Aorta (tissue), 5 donors: ENCODE measurements at places on chromosomes 1 and 21. TPM values are rescaled to one million over a fixed set of nuclear protein-coding genes. Genes with fewer than 3 reads are reported as not detected.

Gene THEM5
- not detected for polyA plus RNA-seq

Gene BCAN
- not detected for polyA plus RNA-seq

DNA sequence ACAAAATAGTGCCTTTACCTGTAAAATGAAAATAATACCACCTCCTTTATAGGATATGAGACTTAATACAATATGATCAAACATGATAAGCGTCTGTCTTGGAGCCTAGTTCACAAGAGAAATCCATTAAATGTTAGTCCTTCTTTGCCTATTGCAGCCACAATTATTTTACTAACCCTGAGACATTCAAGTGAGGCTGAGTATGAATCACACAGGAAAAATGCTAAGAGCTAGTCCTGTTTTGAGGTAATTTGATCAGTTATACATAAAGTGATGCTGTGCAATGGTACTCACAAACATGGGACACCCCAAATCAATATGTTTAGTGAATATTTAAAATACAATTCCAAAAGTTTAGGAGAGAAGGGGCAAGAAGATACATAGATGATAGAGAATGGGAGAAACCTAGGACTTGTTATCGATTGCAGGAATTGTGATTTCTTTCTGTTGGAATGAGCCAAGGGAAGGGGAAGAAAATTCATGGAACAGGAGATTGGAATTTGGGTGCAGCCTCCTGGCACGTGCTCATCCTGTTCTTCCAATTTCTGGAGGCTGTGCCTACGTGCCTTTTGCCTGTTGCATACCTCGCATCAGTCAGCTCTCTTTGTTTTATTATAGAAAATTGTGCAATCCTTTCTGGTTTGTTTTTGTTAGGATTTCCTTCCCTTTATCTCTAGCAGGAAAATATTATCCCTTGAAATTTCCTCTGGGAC is 39.9 kb upstream of the BACH1 start:
- H3K27ac ChIP-seq: no peak overlapping the region
- H3K36me3 ChIP-seq: no peaks in the 10 kb centered on the region

DNA sequence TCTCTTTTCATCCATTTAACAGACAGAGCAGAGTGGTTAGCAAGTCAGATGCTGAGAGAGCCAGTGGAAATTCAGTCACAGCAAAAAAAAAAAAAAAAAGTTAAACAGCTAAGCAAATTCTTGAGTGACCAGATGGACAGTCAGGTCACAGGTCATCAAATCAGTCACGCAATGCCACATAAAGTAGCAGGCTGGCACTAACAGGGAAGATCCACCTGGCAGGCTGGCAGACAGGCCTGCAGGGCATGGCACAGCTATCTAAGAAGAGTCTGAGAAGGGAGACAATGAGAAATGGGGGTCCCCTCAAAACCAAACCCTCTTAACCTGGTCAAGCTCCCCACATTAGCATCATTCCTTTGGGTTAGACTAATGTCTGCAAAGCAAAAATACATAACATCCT is 371.9 kb downstream of the TTLL7 start:
- no peaks in the 10 kb centered on the region for H3K36me3 ChIP-seq
- H3K4me3 ChIP-seq: no peak overlapping the region
- no peak overlapping the region for H3K27ac ChIP-seq
- no peaks in the 10 kb centered on the region for H3K4me1 ChIP-seq

Gene FCGR1A
- 25.2 TPM for polyA plus RNA-seq
